ENCODE measurements at places on chromosomes 7 and 10. TPM values are rescaled to one million over a fixed set of nuclear protein-coding genes. Genes with fewer than 3 reads are reported as not detected.

Gene OGDHL
- total RNA-seq, result 0.22 TPM

Gene NPM3
- 127 TPM for total RNA-seq

Gene STX1A
- total RNA-seq, result 84.1 TPM

Gene CTAGE8
- 0.08 TPM for total RNA-seq

Gene IFIT1B
- total RNA-seq, result not detected

Gene CCDC136
- 2.2 TPM for total RNA-seq

Gene NEBL
- 3.9 TPM for total RNA-seq

Gene MACC1
- not detected for total RNA-seq

Gene TMEM229A
- total RNA-seq, result not detected

Gene H2BK1
- total RNA-seq, result not detected

Gene CALML5
- total RNA-seq, result not detected

Gene AMZ1
- total RNA-seq, result not detected

Gene SKAP2
- total RNA-seq, result 17.3 TPM

Gene PILRA
- total RNA-seq, result 5.2 TPM

Gene SEC23IP
- 50.0 TPM for total RNA-seq

Gene EEF1AKMT2
- total RNA-seq, result 17.3 TPM

Gene PSMC2
- total RNA-seq, result 171 TPM

Gene ARMC3
- 0.53 TPM for total RNA-seq

Gene MYH16
- 0.87 TPM for total RNA-seq

Gene EGR2
- 0.28 TPM for total RNA-seq

Gene LBX1
- total RNA-seq, result not detected

Gene VSTM4
- 0.50 TPM for total RNA-seq

Gene ARL5B
- total RNA-seq, result 8.3 TPM

Gene NFE2L3
- 10.2 TPM for total RNA-seq

Gene RSPH10B
- not detected for total RNA-seq

Gene ZNF736
- total RNA-seq, result not detected

Gene C10orf53
- not detected for total RNA-seq

Gene DEPP1
- total RNA-seq, result 1.8 TPM

Gene DNAH11
- 0.05 TPM for total RNA-seq

Gene CRYGN
- not detected for total RNA-seq

Gene RBM48
- 7.3 TPM for total RNA-seq

Gene MBL2
- total RNA-seq, result not detected

Gene TAS2R5
- 0.40 TPM for total RNA-seq

Gene TFR2
- total RNA-seq, result 2.9 TPM

Gene CALHM1
- not detected for total RNA-seq

Gene ITPRID1
- total RNA-seq, result not detected

Gene VCL
- 92.2 TPM for total RNA-seq

Gene TMEM225B
- 1.0 TPM for total RNA-seq

Gene CALY
- not detected for total RNA-seq

Gene ORC5
- 31.6 TPM for total RNA-seq

Gene A1CF
- 0.09 TPM for total RNA-seq

Gene CTAGE6
- total RNA-seq, result not detected

Gene PDE1C
- total RNA-seq, result 5.6 TPM

Gene CYP26C1
- total RNA-seq, result not detected

Gene OR13A1
- total RNA-seq, result not detected

Gene PTPRZ1
- total RNA-seq, result not detected

Gene UTF1
- total RNA-seq, result 0.16 TPM

Gene LRRC61
- 0.07 TPM for total RNA-seq

Gene CPXM2
- total RNA-seq, result not detected

Gene NODAL
- not detected for total RNA-seq

Gene GARIN1A
- 0.67 TPM for total RNA-seq

Gene CRTAC1
- 1.7 TPM for total RNA-seq

Gene AUTS2
- total RNA-seq, result 4.4 TPM

Gene DLX5
- total RNA-seq, result not detected

Gene TEX47
- total RNA-seq, result not detected

Gene VAX1
- total RNA-seq, result 1.4 TPM

Gene PURB
- total RNA-seq, result 11.5 TPM

Measured in A549 treated with CpdA at 1 μM for 4 hours (cell line).